ENCODE measurements at places on chromosomes 2 and 18.

DNA sequence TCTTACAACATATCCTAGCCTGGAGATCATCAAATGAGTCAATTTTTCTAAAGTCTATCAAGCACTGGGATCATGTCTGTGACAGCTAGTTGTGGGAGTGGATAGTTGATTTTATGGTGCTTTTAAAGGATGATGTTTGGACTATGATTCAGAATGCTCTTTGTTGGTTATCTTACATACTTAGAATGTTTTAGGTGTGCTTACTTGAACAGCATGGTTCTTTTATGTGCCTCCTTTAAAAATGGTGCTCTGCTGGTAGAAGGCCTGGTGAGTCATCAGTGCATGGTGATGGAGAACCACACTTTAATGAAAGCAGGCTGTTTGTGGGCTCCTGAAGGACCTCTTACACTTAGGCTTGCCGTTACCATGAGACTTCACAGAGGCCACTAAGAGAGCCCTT lies 682.7 kb upstream of the FANCL start:
- DNase-seq, result no peak

DNA sequence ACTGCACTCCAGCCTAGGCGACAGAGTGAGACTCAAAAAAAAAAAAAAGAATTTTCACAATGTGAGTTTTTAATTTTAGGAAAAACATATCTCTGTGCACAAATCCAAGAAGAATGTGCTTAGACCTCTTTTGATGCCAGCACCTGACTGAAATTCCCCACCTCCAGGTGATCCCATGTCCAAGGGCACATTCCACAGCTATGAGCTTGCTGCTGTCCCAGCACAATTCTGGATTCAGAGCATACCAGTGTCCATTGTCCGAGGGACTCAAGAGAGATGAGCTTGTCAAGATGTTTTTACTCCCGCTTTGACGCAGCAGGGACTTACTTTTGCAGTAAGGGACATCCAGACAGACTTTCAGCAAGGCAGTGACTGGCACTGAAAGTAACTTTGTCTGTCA lies 489.1 kb upstream of the ACVR2A start:
- DNase-seq, result no peak

DNA sequence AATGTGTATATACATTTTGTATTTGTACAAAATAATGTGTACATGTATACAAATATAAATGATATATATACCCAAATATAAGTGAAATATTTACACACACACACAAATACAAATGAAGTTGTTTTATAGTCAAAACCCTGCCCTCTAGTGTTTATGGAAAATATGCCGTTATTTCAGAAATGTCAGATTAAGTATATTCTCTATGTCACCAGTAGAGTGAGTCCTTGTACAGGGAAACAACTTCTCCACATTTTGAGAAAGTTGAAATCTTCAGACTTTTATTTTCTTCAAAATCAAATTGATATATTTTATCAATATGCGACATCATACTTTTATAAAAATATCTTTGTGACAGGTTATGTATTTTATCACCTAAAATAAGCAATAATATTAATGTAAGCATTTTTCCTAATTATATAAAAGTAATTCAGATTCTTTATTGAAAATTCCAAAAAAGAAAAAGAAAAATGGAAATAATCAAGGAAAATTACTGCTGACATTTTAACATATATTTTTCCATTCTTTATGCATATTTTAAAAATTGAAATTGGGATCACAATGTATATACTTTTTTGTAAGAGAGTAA lies 22.4 kb downstream of the ARL6IP6 start:
- no peak for DNase-seq

GRCh38 chr2:235113854-235114253 lies 162.0 kb downstream of the SH3BP4 start:
- no peak for DNase-seq

DNA sequence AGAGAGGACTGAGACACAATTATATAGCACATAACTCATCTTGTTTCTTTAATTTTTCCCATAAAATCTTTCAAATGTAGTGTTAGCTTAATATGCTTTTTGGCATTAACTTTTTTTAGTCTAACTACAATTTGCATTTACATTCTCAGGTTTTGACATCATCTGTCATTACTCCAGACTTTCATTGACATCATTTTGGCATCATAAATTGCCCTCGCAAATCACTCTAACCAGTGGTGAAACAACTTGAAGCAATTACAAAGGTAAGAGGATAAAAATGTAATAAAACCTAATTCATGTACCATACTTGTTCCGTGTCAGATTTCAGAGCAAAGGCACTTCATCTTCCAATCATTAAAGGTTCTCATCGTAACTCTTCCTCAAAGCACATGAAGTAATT lies 41.4 kb downstream of the RFX8 start:
- no peak for DNase-seq

DNA sequence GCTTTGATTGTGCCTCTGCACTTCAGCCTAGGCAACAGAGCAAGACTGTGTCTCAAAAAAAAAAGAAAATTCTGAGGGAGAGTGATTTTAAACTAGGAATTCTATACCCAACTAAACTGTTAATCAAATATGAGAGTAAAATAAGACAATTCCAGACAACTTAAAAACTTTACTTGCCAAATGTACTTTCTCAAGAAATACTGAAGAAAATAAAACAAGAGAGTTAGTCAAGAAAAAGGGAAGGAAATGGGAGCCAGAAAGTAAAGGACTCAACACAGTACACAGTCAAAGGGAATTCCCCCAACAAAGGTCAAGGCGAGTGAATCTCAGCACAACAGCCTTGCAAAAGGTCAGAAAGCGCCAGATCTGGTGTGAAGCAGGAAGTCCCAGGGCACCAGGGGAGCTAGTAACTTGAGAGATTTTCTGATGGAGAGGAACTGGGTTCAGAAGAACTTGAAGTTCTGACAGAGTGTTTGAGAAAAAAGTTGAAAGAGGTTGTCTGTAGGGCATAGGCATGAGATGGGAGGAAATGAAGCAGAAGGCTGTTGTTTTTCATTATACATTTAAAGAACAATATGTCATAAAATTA lies 22.6 kb upstream of the TBC1D8 start:
- no peak for DNase-seq

GRCh38 chr2:33015421-33016142 lies 68.8 kb downstream of the LTBP1 start:
- no peak for DNase-seq

DNA sequence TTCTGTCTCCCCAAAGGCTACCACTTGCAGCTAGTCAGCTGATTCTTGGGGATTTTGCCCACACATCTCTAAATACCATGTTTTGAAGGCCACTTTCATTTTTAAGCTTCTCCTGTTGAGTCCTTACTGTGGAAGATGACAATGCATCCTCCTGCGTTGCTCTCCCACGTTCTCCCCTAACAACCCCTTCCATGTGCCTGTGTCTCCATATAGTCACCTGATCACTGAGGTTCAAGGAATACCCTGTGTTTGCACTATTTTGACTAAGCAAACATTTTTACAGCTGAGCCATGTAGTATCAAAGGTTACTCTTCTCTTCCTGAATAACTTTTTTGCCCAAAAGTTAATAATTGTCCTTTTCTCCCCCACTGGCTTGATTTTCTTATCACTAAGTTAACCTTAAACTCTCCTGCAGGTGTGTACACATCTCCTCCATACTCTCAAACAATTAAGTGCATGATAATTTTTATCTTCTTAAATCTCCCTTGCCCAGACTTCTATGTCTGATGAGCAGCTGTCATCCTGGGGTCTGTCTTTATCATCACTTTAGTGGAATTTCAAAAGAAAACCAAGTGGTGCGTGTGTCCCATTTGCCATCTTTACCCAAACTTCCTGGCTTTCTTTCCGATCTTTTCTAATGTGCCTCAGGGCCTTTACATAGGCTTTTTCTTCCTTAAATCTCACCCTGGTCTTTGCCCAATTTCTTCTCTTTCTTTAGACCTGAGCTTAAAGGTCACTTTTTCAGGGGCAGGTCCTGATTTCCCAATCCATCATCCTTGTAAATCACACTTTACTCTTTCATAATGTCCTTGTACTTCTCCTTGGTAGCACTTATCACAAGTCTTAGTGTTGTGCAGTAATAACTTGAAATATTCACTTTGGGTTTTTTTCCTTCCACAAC lies 85.2 kb upstream of the SPATS2L start:
- no peak for DNase-seq

GRCh38 chr2:99032786-99033185 lies 96.8 kb upstream of the CRACDL start:
- no peak for DNase-seq

DNA sequence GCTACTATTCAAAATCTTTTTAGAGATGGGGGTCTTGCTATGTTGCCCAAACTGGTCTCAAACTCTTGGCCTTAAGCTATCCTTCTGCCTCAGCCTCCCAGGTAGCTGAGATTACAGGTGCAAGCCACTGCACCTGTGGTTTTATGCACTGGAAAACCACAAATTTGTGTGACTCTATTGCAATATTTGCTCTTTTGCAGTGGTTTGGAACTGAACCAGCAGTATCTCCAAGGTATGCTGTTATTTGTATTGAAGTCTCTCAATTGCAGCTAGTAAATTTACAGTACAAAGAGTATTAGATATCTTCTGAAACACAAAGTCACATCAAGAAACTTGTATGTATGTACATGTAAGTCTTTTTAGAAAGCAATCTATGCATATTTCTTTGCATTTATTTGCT lies 46.2 kb downstream of the PPP4R1 start:
- no peak for DNase-seq

GRCh38 chr2:113214141-113214540 lies 40.4 kb downstream of the PSD4 start:
- DNase-seq, result no peak

GRCh38 chr18:3616744-3617143 lies 166.8 kb downstream of the TGIF1 start:
- DNase-seq, result no peak

All from effector CD4-positive, alpha-beta T cell (primary cell).